ENCODE measurements at places on chromosomes 4 and X.

DNA sequence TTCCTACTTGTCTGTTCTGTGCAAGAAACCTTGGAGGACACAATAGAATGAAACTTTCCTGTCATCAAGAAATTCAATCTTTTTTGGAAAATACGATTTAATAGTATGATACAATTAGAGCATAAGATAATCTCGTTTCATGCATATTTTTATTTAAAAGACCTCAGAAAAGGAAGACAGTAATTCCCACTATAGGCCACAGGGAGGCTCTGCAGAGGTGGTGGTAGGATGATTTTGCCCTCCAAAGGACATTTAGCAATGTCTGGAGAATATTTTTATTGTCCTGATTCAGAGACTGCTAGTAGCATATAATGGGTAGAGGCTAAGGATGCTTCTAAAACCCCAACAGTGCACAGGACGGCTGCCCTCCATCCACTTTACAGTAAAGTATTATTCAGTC is 68.7 kb downstream of the PAK3 start:
- DNase-seq, result peak; percentile 3

- no peak for DNase-seq
These were observed 118.8 kb downstream of the GATB start for GRCh38 chr4:151641983-151642382.

DNA sequence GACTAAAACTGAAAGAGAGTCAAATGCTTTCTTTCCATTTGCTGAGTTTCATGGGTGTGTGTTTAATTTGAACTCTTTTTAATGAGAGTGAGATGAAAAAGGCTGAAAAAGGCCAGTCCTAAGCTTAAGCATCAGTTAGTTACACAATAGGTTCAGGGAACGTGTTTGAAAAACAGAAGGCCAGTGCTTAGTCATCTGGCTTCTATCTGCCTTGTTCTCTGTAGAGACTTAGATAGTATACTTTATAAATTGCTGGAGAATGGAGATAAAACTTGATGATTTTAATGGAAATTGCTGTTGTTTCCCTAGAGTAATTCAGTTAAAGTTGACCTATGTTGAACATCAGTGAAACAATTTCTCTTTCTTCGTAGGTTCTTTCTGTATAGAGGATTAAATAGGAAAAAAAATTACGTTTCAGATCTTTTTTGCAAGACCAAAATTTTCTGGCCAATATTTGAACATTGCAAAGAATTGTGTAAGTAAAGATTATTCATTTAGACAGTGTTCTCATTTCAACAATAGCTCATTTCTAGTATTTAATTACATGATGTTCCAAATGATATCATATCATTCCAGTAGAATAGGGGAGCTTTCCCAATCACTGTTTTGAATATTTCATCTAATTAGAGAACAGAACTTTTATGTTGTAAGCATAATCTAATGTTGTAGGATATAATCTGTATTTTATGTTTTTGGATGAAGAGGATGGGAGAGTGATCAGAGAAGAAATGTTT is 1088.8 kb downstream of the ADGRL3 start:
- DNase-seq, result no peak

DNA sequence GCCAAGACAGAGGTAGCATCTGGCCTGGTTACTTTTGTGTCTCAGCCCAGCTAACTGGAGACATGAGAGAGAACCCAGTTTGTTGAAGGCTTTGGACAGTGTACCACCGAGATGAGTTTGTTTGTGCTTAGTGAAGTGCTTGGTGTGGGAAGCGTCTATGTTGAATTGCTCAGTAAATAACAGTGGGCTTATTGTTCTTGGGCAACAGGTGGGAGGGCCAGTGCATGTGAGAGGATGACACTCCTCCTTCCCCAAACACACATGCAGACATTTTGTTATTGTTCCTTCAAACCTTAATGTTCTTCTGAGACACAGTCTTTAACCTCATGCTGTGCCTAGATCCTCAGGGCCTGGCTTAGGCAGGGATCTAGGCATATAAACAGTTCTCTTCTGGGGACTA is 39.7 kb downstream of the MSN start:
- DNase-seq, result no peak

GRCh38 chr4:95093936-95094929 is 336.5 kb downstream of the BMPR1B start:
- no peak for DNase-seq
